Activated naive CD4-positive, alpha-beta T cell treated with anti-CD3 and anti-CD28 coated beads for 36 hours (primary cell): ENCODE measurements at places on chromosomes 12 and 14.
A peak's percentile ranks its signal among the peaks of the same experiment; 100 is the strongest.

- no peak overlapping the region for H3K27ac ChIP-seq
- H3K4me3 ChIP-seq: no peak overlapping the region
- H3K36me3 ChIP-seq: no peaks in the 10 kb centered on the region
Measured at GRCh38 chr12:13164921-13165616, 31.5 kb upstream of the EMP1 start.

- no peak overlapping the region for H3K4me3 ChIP-seq
- no peak for DNase-seq
- H3K4me1 ChIP-seq: peaks cover 11% of the 10 kb centered on the region
- H3K36me3 ChIP-seq: no peaks in the 10 kb centered on the region
- H3K27ac ChIP-seq: no peak overlapping the region
Measured at GRCh38 chr12:90024262-90024661, 315.6 kb upstream of the ATP2B1 start.

GRCh38 chr12:62813031-62813829 lies 121.7 kb downstream of the PPM1H start:
- DNase-seq: peak; percentile 60
- H3K4me3 ChIP-seq: peak overlapping the region; percentile 52
- peaks cover 16% of the 10 kb centered on the region for H3K27me3 ChIP-seq
- H3K36me3 ChIP-seq: no peaks in the 10 kb centered on the region
- peaks cover 8% of the 10 kb centered on the region for H3K4me1 ChIP-seq

DNA sequence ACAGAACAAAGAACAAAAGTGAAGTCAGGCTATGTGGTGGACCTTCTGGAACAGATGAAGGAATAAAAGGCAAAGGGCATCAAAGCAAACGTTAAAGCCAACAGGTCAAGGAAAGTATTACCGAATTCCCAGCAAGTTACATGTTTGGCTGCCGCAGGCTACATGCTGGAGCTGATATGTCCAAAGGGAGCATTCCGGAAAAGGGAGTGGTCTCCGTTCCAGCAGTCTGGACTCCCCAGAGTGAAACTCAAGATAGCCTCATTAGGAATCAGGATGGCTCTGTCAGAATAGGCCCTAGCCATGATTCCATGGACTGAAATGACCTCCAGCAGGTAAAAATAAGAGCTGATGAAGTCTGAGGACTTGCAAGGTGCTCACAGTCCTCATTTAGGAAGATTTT lies 379.8 kb upstream of the PRICKLE1 start:
- H3K36me3 ChIP-seq: no peaks in the 10 kb centered on the region
- H3K27me3 ChIP-seq: no peaks in the 10 kb centered on the region
- no peak overlapping the region for H3K4me3 ChIP-seq
- no peak overlapping the region for H3K27ac ChIP-seq
- no peaks in the 10 kb centered on the region for H3K4me1 ChIP-seq

- no peak for DNase-seq
- no peaks in the 10 kb centered on the region for H3K27me3 ChIP-seq
- H3K36me3 ChIP-seq: no peaks in the 10 kb centered on the region
- H3K4me1 ChIP-seq: peaks cover 30% of the 10 kb centered on the region
- no peak overlapping the region for H3K4me3 ChIP-seq
- H3K27ac ChIP-seq: peak overlapping the region; percentile 62
Measured at GRCh38 chr14:73789989-73790581, 61.5 kb upstream of the PTGR2 start.

- peaks cover 32% of the 10 kb centered on the region for H3K4me1 ChIP-seq
- no peak for DNase-seq
- no peak overlapping the region for H3K27ac ChIP-seq
Measured at GRCh38 chr14:56125772-56126636, 7.8 kb downstream of the PELI2 start.

DNA sequence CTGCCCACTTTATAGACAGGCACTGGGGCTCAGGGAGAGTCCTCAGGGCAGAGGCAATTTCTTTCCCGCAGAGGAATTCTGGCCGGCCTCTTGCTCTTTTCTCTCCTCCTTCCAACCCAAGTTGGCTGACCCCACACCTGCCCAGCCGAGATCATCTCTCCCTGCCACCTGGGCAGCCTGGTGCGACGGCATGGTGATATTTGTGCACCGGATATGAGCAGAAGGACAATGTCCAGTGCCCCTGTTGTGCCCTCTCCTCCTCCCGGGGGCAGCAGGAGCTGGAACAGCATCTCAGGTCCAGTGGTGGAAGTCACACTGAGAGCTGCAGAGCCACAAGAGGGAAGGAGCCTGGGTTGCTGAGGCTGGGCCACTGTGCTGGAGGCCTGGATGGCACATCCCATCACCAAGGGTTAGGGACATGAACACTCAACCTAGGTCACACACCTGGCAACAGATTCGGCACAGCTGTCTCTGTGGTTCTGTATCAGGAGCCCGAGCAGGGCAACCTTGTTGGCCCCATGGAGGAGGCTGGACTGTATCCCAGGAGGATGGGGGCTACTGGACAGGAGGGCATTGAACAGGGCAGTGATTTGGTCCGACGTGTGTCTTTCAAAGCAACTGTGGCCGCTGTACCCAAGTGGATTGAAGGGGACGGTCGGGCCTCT lies 57.7 kb upstream of the DIO3 start:
- H3K4me1 ChIP-seq: no peaks in the 10 kb centered on the region
- DNase-seq: peak; percentile 1
- no peak overlapping the region for H3K27ac ChIP-seq
- H3K27me3 ChIP-seq: peaks cover 8% of the 10 kb centered on the region

GRCh38 chr12:14886271-14886670 lies 617 bp upstream of the MGP start:
- H3K36me3 ChIP-seq: no peaks in the 10 kb centered on the region
- no peak overlapping the region for H3K4me3 ChIP-seq
- H3K27me3 ChIP-seq: no peaks in the 10 kb centered on the region
- DNase-seq: no peak
- H3K27ac ChIP-seq: no peak overlapping the region

DNA sequence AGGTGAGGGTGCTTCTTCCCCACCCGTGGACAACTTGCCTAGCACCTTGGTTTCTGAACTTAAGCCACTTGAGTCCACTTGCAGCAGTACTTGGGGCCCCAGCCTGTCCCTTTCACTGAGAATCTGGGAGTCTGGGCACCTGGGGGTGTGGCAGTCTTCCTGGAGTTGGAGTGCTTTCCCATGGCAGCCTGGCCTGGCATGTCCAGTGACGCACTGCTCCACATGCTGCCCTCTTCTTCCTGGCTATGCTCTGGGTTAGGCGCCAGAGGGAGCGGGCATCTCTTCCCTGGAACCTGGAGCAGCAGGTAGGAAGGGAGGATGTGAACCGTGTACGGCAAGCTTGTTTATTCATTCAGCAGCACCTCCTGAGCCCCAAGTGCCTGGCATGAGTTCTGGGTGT lies 76.4 kb downstream of the PAPOLA start:
- H3K27ac ChIP-seq: no peak overlapping the region
- no peaks in the 10 kb centered on the region for H3K27me3 ChIP-seq
- peaks cover 4% of the 10 kb centered on the region for H3K4me1 ChIP-seq
- H3K36me3 ChIP-seq: peaks cover 3% of the 10 kb centered on the region
- DNase-seq: no peak

DNA sequence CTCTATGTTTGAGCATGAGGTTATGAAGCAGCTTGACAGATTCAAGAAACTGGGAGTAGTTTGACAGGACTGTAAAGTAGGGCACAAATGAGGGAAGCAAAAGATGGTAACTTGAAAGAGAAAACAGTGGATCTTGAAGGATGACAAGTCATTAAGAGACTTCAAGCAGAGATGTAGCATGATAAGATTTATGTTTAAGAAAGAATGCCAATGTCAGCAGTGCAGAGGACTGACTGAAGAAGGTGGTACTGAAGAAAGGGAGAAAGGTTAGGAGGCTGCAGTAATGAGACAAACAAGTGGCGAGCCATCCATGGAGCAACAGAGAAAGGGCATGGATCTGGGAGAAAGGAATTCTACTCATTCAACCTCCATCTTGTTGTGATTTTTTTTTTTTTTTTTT lies 120.2 kb upstream of the RAP1B start:
- H3K4me3 ChIP-seq: no peak overlapping the region
- no peaks in the 10 kb centered on the region for H3K36me3 ChIP-seq
- H3K4me1 ChIP-seq: peaks cover 11% of the 10 kb centered on the region
- no peak overlapping the region for H3K27ac ChIP-seq

DNA sequence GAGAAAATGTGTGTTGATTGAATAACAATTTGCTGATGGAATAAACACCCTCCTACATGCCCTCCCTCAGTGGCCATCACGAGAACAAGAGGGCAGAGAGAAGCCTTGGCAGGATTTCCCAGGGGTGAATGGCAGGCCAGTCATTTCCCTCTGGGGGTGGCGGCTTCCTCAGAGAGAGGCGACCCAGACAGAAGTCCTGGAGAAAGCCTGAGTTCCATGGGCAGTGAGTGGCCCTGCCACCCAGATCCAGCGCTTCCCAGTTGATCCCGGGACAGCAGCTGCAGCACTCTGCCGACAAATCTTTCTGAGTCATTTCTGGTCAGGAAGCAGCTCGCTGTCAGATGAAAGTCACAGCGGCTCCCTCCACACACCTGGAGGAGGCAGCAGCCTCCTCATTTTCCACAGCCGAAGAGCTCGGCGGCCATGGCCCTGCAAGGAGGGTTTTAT lies 123.0 kb downstream of the SCARB1 start:
- no peaks in the 10 kb centered on the region for H3K36me3 ChIP-seq
- no peak overlapping the region for H3K4me3 ChIP-seq
- peak; percentile 64 for DNase-seq
- no peak overlapping the region for H3K27ac ChIP-seq
- peaks cover 30% of the 10 kb centered on the region for H3K4me1 ChIP-seq
- peaks cover 3% of the 10 kb centered on the region for H3K27me3 ChIP-seq

GRCh38 chr14:21032326-21033132 lies 2.1 kb downstream of the RNASE13 start:
- no peaks in the 10 kb centered on the region for H3K4me1 ChIP-seq
- no peaks in the 10 kb centered on the region for H3K36me3 ChIP-seq
- DNase-seq: no peak
- no peaks in the 10 kb centered on the region for H3K27me3 ChIP-seq
- no peak overlapping the region for H3K27ac ChIP-seq

DNA sequence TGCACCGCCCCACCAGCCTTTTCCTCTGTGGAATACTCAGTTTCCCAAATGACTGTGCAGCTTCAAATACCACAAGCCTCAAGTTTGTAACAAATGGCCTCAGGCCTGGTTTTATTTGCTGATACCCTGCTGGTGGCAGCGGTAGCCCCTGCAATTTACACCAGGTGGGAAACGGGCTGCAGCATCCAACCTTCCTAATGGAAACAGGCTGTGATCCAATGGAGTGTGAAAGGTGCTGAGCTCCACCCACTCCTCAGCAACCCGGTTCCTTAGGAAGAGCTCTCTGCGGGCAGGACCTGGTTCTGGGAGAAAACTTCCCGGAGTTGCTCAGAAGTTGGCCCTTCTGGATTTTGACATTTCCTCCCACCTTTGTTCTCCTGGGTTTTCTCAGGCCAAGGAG lies 41.7 kb upstream of the LTA4H start:
- H3K36me3 ChIP-seq: no peaks in the 10 kb centered on the region
- DNase-seq: no peak
- no peak overlapping the region for H3K27ac ChIP-seq
- no peak overlapping the region for H3K4me3 ChIP-seq

GRCh38 chr12:123099560-123100192 lies 51.2 kb downstream of the PITPNM2 start:
- no peak overlapping the region for H3K4me3 ChIP-seq
- H3K27ac ChIP-seq: no peak overlapping the region
- no peaks in the 10 kb centered on the region for H3K27me3 ChIP-seq
- no peak for DNase-seq
- peaks cover 2% of the 10 kb centered on the region for H3K36me3 ChIP-seq

DNA sequence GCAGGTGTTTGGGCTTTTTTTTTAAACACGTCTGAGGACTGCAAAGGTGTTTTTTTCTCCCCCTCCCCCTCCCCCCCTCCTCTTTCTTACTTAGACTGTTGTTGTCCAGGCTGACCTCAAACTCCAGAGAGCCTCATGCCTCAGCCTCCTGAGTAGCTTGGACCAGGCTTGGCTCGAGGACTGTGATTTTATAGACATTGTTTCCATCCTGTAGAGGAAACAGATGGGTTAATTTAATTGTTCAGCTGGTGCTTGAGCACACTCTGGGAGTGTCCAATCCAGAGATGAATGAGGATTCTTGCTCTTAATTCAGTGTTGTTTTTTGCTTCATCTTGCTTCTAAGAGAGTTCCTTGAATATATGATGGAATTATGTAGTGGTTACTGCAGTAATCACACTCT lies 42.1 kb downstream of the RASSF3 start:
- H3K27me3 ChIP-seq: no peaks in the 10 kb centered on the region
- DNase-seq: no peak
- H3K4me1 ChIP-seq: peaks cover 74% of the 10 kb centered on the region
- peaks cover 3% of the 10 kb centered on the region for H3K36me3 ChIP-seq

DNA sequence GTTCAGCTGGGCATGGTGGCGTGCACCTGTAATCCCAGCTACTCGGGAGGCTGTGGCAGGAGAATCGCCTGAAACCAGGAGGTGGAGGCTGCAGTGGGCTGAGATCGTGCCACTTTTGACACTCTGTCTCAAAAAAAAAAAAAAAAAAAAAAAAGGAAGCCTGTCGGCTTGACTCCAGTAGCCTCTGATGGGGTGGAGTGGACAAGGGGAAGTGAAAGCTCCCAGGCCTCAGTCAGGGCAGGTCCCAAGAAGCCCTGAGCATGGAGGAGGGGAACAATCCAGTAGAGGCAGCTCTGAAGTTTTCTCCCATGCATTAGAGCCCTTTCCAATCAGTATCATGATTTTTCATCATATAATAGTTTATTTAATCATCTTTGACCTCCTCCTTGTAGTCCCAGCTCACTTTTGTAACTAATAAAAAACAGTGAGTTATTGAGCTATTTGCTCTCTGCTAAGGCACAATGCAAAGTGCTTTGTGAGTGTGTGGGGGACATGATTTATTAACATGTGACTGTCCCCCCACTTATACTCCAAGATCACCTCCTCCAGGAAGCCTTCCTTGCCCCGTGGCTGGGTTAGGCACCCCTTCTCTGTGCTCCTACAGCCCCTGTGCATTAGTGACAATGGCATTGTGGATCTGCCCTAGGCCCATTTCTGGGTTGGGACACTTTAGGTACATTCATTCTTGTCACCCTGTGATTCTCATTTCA lies 4.7 kb upstream of the SSH1 start:
- peaks cover 19% of the 10 kb centered on the region for H3K4me1 ChIP-seq
- DNase-seq: no peak
- H3K27ac ChIP-seq: no peak overlapping the region
- H3K36me3 ChIP-seq: no peaks in the 10 kb centered on the region
- H3K4me3 ChIP-seq: no peak overlapping the region
- H3K27me3 ChIP-seq: no peaks in the 10 kb centered on the region

- H3K36me3 ChIP-seq: no peaks in the 10 kb centered on the region
- H3K4me3 ChIP-seq: no peak overlapping the region
- no peak for DNase-seq
- H3K27me3 ChIP-seq: no peaks in the 10 kb centered on the region
- H3K27ac ChIP-seq: no peak overlapping the region
Measured at GRCh38 chr14:58771016-58771415, 133.3 kb downstream of the DACT1 start.

DNA sequence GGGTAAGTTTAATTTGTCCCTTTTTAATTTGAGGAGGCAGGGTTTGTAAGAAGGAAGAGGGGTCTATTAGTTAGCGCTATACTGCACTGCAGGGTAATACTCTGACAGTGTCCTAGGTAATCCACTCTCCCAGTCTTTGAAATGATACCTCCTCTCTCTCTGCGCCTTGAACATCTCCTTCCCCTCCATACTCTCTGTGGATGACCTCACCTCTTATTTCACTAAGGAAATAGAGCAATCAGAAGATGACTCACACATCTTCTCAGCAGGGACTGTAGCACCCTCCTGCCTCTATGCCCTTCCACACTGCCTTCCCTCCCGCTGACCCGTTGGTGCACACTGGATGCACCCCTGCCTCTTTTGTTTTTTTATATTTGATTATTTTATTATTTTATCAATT lies 94.2 kb downstream of the GRIP1 start:
- H3K4me3 ChIP-seq: no peak overlapping the region
- peaks cover 2% of the 10 kb centered on the region for H3K4me1 ChIP-seq
- no peak for DNase-seq
- H3K27me3 ChIP-seq: no peaks in the 10 kb centered on the region
- no peak overlapping the region for H3K27ac ChIP-seq
